ENCODE measurements at places on chromosomes 12 and 14.

- DNase-seq, result no peak
Measured at GRCh38 chr12:29743801-29744200, 39.9 kb downstream of the TMTC1 start.

DNA sequence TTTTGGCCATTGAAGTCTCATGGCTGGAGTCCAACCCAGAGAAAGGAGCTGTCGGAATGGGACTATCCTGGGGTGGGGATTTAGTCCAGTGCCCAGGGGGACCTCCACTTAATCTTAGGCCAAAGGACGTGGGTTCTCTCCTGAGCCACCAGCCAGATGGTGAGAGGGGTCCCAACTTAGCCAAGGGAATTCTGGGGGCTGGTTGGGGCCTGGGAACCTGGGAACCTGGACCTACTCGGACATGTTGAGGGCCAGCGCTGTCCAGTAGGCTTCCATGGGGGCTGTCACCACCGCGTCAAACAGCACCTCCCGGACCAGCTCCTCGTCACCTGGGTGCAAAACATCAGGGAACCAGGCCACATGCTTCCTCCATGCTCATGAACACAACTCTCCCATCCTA lies 33.4 kb downstream of the LRTM2 start:
- DNase-seq, result no peak

DNA sequence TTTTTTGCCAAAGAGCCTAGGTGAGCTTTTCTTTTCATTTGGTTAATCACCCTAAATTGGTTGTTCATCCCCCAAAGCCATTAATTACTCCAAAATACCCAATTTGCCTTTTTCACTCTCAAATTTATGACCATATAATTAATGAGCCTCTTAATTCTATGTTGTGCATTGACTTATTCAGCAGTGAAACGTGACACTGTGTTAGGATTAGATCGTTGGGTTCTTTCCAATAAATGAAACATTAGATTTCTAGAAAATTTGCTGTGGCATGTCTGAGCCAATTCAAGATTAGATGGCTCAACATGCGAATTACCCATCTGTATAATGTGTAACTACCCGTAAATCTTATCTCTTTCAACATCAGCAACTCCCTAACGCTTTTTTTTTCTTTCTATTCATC lies 273.4 kb downstream of the BMP4 start:
- no peak for DNase-seq

DNA sequence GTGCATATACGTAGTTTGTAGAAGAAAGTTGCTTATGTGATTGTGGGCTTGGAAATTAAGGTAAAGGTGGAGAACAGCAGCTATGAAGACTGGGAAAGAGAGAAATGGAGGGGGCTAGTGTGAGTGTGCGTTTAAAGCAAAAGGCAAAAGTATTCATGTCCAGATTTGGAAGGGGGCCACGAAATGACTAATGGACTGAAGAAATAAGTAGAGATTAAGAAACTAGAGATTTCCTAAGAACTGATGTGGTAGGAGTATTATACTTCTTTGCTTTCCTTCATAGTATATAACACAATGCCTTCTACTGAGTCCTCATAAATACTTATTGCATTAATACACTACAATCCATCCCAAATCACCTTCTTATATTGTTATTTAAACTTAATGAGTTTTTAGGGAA lies 298.6 kb upstream of the NOVA1 start:
- DNase-seq, result no peak

DNA sequence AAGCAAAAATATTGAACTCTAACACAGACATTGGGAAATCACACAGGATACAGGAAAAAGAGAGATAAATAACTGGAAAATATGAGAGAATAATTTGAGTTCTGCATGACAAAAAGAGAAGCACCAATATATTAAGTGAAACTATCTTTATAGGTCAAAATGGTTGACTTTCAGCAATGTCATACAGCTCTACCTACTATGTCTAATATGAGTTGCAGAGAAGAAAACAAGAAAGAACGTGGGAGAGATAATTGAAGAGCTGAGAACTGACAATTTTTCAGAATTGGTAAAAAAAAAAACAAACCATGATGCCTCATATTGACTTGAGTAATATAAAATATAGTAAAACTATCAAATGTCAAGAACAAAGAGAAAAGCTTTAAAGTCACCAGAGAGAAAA lies 221.7 kb downstream of the BCL11B start:
- DNase-seq, result no peak

DNA sequence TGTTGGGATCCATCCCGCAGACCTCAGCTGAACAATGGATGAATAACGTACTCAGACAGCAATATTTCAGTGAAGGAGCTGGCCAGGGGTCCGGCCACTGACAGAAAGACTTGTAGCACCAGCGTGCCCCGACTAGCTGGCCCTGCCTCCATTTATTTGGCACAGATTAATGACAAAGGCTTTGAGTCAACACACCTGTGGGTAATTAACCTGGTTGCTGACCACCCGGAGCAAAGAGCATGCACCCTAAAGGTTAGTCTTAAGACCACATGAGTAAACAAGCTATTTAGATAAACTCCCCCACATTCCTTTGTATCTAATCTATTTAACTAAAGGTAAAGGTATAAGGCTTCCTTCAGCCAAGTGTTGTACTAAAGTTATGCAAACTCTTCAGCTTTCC lies 868.6 kb downstream of the LRFN5 start:
- no peak for DNase-seq

DNA sequence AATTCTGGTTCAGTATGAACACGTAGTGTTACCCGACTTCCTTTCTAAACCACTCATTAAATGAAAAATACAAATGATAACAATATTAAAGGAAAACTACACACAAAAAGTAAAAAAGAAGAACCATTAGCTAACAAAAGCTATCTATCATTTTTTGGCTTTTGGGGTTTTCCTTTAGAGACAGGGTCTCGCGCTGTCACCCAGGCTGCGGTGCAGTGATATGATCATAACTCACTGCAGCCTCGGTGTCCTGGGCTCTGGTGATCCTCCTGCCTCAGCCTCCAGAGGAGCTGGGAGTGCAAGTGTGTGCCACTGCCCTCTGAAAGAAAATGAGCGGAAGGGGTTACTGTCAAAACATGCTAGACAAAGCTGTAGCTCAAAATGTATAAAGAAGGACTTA lies 238.2 kb upstream of the AVPR1A start:
- no peak for DNase-seq

GRCh38 chr14:67523764-67524633 lies 9.1 kb upstream of the PLEKHH1 start:
- DNase-seq, result no peak

DNA sequence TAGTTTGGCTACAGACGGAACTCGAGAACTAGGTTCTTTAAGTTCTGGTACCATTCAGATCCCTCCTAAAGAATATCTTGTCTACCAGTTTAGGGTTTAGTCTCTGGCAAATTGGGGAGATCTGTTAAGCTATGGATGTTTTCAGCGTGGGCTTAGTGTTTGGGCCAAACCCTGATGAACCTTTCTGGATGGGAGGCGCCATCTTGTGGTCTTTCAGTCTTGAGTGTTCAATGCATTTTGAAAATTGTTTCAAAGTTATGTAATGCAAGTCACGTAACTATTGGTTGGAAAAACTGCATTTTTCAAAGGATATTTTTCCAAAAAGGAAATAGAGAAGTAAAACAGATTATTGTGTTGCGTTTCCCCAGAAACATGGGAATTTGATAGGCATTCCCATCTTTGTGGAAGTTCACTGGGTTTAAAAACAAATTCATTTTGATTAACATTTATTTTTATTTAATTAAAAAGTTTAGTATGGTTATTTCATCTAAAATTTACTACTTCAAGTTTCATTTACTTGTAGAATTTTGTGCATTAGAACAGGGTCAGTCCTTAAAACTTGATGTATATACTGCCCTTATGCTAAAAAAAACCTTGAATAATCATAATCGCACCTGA lies 169.0 kb downstream of the PRIMA1 start:
- DNase-seq, result no peak

DNA sequence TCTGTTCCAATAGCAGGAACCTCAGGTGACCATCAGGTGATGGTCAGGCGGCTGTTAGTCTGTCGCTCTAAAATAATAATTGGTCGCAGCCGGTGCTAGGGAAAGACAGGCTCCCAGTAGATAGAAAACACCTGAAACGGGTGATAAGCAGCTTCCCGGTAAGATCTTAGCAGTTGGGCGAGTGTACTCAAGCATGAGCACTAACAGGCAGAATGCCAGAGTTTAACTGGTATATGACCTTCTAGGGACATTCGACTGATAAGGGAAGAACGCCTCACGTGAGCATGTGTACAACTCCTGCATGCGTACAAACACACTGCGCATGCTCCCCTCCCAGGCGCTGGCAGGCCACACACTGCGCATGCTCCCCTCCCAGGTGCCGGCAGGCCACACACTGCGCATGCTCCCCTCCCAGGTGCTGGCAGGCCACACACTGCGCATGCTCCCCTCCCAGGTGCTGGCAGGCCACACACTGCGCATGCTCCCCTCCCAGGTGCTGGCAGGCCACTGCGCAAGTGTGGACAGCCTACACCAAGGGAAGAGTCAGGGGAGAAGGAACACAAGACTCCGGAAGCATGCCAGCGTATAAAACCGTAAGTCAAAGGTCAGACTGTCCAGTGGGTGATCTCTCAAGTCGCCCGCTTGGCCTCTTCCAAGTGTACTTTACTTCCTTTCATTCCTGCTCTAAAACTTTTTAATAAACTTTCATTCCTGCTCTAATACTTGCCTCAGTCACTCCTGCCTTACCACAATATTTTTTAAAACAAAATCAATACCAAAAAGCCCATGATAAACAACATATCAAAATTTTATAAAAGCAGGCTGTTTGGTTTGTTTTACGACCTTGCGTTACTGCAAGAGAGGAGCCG lies 24.5 kb downstream of the GPRC5D start:
- no peak for DNase-seq

GRCh38 chr12:100862676-100863075 lies 68.1 kb downstream of the ANO4 start:
- no peak for DNase-seq

GRCh38 chr14:69612014-69612782 lies 802 bp downstream of the SUSD6 start:
- peak; percentile 47 for DNase-seq

DNA sequence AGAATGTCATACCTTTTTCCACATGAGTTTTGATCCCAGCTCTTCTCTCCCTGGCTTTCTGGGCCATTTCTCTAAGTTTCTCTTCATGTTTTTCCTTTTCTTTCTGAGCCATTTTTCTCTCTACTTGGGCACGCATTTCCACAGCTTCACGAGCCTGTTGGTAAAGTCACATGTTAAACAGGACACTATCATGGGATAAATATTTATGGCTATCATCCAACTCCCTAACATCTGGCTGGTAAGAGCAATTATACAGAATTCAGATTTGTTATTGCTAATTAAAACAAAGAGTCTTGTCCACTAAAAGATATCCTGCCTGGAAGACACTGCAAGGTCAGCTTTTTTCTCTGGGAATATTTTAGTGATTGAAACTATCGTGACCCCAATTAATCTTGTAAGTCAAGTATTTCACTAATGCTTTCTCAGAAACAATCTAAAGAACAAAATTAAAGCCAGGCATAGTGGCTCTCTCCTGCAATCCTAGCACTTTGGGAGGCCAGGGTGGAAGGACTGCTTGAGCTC lies 23.1 kb downstream of the SLIRP start:
- no peak for DNase-seq

DNA sequence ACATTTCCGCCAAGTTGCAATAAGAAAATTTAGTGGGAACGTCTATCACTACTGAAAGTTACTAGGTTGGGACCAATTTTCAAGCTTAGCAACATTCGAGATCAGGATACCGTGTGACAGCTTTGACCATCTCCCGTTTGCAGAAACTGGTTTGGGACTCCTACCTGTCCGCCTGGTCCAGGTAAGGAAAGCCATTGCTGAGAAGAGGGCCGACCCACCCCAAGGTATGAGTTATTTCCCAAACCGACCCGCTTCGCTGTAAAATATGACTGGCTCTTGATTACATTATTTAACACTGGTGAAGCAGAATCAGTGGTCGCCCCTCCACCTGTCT lies 271 bp downstream of the DNAI7 start:
- DNase-seq, result no peak

DNA sequence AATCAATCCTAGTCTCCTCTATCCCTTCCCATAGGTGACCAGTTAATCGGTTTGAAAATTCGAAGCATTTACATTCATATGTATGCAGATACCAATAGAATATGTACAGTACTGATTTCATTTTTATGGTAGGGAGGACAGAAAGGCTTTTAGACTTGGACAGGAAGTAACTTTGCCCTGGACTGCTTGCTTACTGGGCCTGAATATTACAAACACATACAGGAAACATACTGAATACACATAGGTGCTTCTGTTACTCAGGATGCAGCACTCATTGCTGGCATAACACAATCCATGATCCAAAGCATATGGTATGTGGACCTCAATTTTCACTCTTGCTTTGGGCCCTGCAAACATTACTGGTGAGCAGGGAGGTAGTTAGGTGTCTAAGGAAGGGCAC lies 71.1 kb downstream of the CATSPERB start:
- DNase-seq, result no peak

DNA sequence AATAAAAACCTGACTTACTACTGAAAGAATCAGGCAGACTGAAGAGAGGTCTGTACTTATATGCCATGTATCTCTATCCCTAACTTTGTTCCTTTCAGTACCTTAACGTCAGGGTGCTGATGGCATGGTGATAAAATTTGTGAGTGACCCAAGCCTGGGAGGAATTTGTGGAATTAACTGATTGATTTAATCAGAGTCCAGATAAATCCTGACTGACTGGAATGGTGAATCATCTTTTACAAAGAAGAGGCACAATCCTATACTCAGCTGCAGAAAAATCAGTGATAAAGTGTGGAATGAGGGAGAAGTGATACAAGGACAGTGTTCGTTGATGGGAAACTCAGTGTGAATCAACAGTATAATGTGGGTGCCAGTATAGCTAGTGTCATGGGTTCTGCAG lies 3.7 kb downstream of the TDG start:
- no peak for DNase-seq

DNA sequence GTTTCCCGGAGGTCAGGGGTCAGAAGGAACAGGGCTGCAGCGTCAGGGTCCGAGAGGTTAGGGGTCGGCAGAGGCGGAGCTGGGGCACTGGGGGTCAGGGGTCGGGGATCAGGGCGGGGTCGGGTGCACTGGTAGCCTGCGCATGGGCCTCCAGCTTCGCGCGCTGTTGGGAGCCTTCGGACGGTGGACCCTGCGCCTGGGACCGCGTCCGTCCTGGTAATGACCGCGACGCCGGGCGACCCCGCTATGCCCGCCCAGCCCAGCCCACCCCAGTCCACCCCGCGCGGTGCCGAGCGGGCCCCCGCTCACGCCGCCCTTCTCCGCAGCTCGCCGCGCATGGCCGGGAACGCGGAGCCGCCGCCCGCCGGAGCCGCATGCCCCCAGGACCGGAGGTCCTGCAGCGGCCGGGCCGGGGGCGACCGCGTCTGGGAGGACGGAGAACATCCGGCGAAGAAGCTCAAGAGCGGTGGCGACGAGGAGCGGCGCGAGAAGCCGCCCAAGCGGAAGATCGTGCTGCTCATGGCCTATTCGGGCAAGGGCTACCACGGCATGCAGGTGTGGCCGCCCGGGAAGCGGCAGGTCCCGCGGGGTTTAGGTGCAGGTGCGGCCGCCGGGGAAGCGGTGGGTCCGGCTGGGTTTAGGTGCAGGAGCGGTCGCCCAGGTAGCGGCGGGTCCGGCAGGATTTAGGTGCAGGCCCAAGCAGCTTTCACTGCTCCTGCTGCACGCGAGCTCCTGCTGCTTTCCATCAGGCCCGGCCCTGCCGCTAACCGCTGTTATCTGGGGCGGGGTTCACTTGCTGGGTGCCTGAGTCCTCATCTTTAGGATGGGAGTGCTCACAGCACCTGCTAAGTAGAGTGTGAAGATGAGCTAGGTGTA lies 743 bp downstream of the PUS1 start:
- DNase-seq, result no peak
